Effector memory CD8-positive, alpha-beta T cell (primary cell): ENCODE measurements at places on chromosomes 11 and 22.

DNA sequence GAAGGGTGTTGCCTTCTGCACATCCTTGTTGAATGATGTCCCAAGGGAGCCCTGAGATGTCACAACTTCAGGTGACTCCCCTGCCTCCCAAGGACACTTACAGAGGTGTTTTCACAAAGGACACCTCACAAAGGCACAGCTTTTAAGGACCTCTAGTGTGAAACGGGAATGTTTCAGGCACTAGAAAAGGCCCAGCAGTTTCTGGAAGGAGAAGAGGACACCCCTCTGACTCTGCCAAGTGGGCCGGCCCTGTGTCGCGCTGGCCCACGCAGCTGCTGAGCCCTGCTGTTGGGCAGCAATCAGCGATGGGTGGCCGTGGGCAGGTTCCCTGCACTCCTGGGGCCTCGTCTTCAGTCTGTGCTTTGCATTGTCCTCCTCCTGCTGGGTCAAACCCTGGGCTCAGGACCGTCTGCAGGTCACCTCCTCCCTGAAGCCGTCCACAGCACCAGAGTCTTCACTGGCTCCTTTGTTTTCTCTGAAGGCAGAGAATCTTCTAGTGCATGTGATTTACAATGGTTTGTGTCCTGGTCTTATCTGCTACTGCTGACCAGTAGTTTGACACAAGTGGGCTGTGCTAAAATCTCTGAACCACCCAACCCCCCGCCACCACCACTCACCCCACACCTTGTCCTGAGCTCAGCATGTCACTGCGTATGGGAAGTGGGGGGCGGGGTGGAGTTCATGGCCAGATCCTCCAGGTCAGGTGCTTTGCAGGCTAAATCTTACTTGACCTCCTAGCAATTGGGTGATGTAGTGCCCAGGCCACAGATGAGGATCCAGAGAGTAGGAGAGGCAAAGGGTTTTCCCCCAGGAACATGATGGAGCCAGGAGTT is 3.2 kb downstream of the LINC01488 start:
- DNase-seq: no peak

DNA sequence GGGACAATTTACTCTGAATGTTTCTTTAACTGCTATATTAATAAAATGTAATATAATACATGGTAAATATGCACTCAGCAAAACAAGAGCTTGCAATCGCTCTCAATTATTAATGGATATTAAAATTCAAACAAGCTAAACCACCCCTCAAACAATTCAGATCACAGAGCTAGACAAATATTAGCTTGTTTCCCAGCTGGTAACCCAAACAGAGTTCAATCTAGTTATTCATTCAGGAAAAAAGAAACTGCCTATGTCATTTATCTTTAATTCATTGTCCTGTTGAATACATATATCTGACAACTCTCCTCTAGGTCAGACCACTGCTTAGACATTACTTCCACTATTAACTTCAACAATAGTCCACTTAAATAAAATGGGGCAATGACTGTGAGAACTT is 78.7 kb downstream of the SERGEF start:
- DNase-seq: no peak

DNA sequence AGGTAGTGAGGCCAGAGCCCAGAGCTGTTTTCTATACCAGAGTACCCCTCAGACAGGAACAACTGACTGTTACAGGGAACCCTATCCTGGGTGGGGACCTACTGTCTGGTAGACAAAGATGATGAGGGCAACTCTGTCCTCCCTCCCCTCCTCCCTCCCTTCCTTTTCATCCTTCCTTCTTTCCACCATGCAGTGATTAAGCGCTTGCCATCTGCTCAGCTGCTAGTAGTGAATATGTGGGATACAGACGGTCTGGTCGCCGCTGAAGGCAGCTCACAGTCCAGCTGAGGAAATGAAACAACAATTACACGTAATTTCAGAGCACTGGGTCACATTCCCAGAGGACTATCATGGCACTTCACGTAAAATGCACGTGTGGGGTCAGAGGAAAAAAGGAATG is 597.1 kb downstream of the BUD13 start:
- DNase-seq: no peak

DNA sequence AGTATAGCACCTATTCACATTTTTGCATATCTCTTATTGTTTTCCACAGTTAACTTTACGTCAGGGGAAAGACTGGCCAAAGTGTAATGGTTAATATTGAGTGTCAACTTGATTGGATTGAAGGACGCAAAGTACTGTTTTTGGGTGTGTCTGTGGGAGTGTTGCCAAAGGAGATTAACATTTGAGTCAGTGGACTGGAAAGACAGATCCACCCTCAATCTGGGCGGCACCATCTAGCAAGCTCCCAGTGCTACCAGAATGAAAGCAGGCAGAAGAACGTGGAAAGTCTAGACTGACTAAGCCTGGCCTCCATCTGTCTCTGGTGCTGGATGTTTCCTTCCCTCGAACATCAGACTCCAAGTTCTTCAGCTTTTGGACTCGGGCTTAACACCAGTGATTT is 1900.7 kb upstream of the RAG2 start:
- no peak for DNase-seq

- no peak for DNase-seq
These were observed 349.6 kb downstream of the CTTN start for GRCh38 chr11:70747921-70748320.
